ENCODE measurements at places on chromosomes 1 and 21.

- H3K4me3 ChIP-seq, result no peak overlapping the region
- DNase-seq, result no peak
- no peaks in the 10 kb centered on the region for H3K36me3 ChIP-seq
- H3K27ac ChIP-seq, result no peak overlapping the region
Observed at GRCh38 chr1:168427051-168427450, 116.7 kb downstream of the XCL2 start.

- H3K4me3 ChIP-seq, result no peak overlapping the region
- no peaks in the 10 kb centered on the region for H3K4me1 ChIP-seq
- peaks cover 4% of the 10 kb centered on the region for H3K36me3 ChIP-seq
- no peak for DNase-seq
- H3K27ac ChIP-seq, result no peak overlapping the region
Observed at GRCh38 chr1:166258017-166258416, 91.2 kb upstream of the FAM78B start.

DNA sequence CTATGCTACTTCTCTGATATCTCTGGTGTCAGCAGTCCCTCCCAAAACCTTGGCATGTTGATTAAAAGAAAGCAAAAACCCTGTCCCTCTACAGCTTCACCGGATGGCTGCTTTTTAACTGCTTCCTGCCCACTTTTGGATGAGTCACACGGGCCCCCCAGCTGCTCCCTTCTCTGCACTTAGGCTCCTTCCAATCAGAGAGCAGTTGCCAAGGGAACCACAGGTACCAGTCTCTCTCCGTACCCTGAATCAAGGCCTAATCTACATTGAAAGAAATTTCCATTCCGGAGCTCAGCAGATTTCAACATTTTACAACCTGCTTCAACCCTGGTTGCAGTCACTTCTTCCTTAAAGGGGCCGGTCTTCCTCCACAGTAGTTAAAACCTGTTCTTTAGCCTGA is 70.6 kb upstream of the GJB5 start:
- DNase-seq, result no peak
- H3K4me3 ChIP-seq, result no peak overlapping the region
- H3K27me3 ChIP-seq, result peaks cover 63% of the 10 kb centered on the region
- H3K27ac ChIP-seq, result no peak overlapping the region
- peaks cover 10% of the 10 kb centered on the region for H3K4me1 ChIP-seq

GRCh38 chr21:36437745-36438128 is 42.2 kb downstream of the CLDN14 start:
- no peaks in the 10 kb centered on the region for H3K4me1 ChIP-seq
- H3K36me3 ChIP-seq, result no peaks in the 10 kb centered on the region
- no peak overlapping the region for H3K27ac ChIP-seq
- no peak for DNase-seq

DNA sequence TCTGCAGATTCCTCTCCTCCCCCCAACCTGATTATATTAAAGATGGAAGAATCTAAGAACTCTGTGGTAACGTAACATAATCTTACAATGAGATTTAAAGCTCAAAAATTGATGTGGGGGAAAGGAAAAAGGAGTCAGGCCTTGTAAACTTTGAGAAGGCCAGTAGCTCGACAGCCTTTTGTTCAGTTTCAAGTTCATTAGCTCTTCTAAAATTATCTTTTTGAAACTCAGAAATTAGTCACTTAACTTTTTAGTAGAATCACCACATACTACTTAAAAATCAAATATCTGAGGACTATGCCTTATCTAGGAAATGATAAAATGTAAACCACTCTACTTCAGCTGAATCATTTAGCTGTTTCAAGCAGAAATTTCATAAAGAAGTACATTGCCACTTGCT is 996.2 kb downstream of the AMY1C start:
- no peak overlapping the region for H3K4me3 ChIP-seq
- no peaks in the 10 kb centered on the region for H3K27me3 ChIP-seq
- no peak for DNase-seq
- no peaks in the 10 kb centered on the region for H3K4me1 ChIP-seq

GRCh38 chr1:24705260-24706073 is 39.8 kb upstream of the CLIC4 start:
- H3K4me3 ChIP-seq, result no peak overlapping the region
- H3K4me1 ChIP-seq, result peaks cover 14% of the 10 kb centered on the region

GRCh38 chr1:45891087-45891486 is 87.7 kb downstream of the MAST2 start:
- H3K36me3 ChIP-seq, result no peaks in the 10 kb centered on the region
- H3K27ac ChIP-seq, result no peak overlapping the region
- H3K4me1 ChIP-seq, result peaks cover 5% of the 10 kb centered on the region
- DNase-seq, result no peak
- H3K27me3 ChIP-seq, result no peaks in the 10 kb centered on the region
- H3K4me3 ChIP-seq, result no peak overlapping the region

DNA sequence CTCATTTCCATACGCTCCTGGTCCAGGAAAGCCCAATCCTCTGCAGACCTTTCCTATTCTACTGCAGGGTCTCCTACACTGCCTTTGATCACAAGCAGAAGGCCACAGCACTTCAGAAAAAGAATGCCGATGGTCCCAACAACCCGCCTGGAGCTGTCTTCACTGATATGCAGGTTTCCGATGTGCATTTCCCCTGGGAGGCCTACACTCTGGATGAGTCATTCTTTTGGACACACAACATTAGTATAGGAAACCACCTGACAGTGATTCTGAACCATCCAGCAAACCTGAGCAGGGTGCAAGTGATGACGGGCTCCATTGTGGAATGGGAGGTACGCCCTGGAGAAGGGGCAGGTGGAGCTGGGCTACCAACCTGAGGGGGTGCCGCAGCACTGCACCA is 15.0 kb downstream of the PCAT6 start:
- H3K27ac ChIP-seq, result no peak overlapping the region
- DNase-seq, result no peak

DNA sequence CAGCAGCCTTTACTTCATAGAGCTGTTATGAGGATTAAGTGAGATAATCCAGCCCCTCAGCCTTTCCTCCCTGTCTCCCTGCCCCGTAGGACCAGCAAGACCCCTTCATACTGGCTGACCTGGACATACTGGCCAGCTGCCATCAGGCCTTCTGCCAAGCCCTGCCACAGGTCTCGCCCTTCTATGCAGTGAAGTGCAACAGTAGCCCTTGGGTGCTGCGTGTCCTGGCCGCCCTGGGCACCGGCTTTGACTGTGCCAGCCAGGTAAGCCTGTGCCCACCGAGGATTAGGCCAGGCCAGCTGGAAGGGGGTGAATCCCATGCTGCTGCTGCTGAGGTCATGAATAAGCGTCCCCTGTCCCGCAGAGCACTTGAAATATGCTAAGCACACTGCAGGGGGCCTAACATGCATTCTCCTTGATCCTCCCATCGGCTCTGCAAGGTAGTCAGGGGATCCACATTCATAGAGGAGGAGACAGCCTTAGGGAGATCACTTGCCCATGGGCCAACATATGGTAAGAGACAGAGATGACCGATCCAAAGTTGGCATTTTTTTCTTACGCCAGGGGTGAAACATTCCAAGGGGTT is 73.3 kb upstream of the TINAGL1 start:
- H3K27me3 ChIP-seq, result peaks cover 54% of the 10 kb centered on the region
- H3K4me3 ChIP-seq, result no peak overlapping the region
- DNase-seq, result no peak
- peaks cover 12% of the 10 kb centered on the region for H3K4me1 ChIP-seq
- peaks cover 2% of the 10 kb centered on the region for H3K36me3 ChIP-seq

- no peaks in the 10 kb centered on the region for H3K4me1 ChIP-seq
- H3K27me3 ChIP-seq, result no peaks in the 10 kb centered on the region
- DNase-seq, result no peak
- peaks cover 2% of the 10 kb centered on the region for H3K36me3 ChIP-seq
- no peak overlapping the region for H3K4me3 ChIP-seq
Observed at GRCh38 chr1:206532368-206532767, 25.0 kb downstream of the RASSF5 start.

GRCh38 chr1:213414911-213415310 is 363.9 kb downstream of the RPS6KC1 start:
- H3K4me1 ChIP-seq, result no peaks in the 10 kb centered on the region
- peaks cover 41% of the 10 kb centered on the region for H3K27me3 ChIP-seq
- no peak for DNase-seq
- H3K27ac ChIP-seq, result no peak overlapping the region
- no peak overlapping the region for H3K4me3 ChIP-seq

DNA sequence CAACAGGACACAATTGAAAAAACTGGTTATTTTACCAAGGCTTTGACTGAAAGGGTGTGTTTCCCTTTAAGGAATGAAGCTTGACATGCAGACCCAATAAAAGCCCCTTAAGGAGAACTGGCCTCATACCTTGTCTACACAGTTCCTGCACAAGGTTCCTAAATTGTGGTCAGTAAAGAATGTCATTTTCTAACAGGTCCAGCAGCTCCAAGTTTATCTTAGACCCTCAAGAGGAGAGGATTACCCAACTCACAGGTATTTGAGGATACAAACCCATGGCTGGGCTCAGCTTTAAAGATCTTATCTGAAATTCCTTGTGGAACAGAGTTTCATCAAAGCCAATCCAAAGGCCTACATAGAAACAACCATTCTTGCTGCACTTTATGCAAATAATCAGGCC is 31.4 kb upstream of the CBR3 start:
- H3K4me3 ChIP-seq, result no peak overlapping the region
- H3K36me3 ChIP-seq, result peaks cover 2% of the 10 kb centered on the region
- peaks cover 64% of the 10 kb centered on the region for H3K27me3 ChIP-seq
- H3K27ac ChIP-seq, result no peak overlapping the region

GRCh38 chr1:154862907-154863306 is 7.2 kb downstream of the KCNN3 start:
- H3K27ac ChIP-seq, result no peak overlapping the region
- peaks cover 88% of the 10 kb centered on the region for H3K27me3 ChIP-seq
- H3K4me1 ChIP-seq, result peaks cover 19% of the 10 kb centered on the region

GRCh38 chr1:198500096-198500495 is 40.4 kb downstream of the ATP6V1G3 start:
- H3K27ac ChIP-seq, result no peak overlapping the region
- H3K36me3 ChIP-seq, result no peaks in the 10 kb centered on the region
- H3K4me1 ChIP-seq, result peaks cover 15% of the 10 kb centered on the region

DNA sequence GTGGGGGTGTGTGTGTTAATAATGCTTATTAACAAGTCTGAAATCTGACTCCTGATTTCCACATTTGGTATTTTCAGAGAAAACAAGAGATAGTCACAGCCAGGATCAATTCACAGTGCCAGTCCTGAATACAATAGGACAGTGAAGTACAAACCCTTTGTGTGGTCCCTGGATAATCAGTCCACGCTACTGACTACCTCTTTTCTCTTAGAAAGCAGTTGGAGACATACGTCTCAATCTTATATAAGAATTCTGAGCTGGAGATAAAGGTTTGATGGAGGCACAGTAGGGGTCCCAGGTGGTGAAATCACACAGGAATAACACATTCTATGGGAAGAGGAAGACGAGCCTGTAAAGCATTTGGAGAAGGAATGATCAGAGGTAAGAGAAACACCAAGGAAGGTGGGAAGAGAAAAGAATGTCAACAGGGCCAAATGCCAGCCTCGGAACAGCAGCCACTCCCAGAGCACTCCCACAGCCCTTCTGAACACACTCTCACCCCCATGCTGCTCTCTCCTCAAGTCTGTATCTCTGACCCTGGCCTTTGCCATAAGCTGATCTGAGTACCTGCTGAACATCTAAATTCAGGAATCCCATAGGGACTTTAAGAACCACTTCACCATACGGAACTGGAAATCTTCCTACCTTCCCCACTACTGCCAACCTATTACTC is 48.6 kb downstream of the TRAF5 start:
- peaks cover 40% of the 10 kb centered on the region for H3K36me3 ChIP-seq
- DNase-seq, result no peak
- no peaks in the 10 kb centered on the region for H3K27me3 ChIP-seq
- H3K4me1 ChIP-seq, result no peaks in the 10 kb centered on the region
- H3K27ac ChIP-seq, result peak overlapping the region; percentile 41

GRCh38 chr1:113012149-113012548 is 56.2 kb upstream of the SLC16A1 start:
- no peak overlapping the region for H3K4me3 ChIP-seq
- no peak overlapping the region for H3K27ac ChIP-seq
- no peaks in the 10 kb centered on the region for H3K4me1 ChIP-seq
- no peaks in the 10 kb centered on the region for H3K27me3 ChIP-seq

GRCh38 chr21:15421441-15421881 is 308.3 kb upstream of the USP25 start:
- DNase-seq, result no peak
- no peaks in the 10 kb centered on the region for H3K36me3 ChIP-seq
- no peaks in the 10 kb centered on the region for H3K27me3 ChIP-seq
- H3K27ac ChIP-seq, result no peak overlapping the region
- no peak overlapping the region for H3K4me3 ChIP-seq
- no peaks in the 10 kb centered on the region for H3K4me1 ChIP-seq

GRCh38 chr1:46492269-46492853 is 2.7 kb downstream of the DMBX1 start:
- H3K4me1 ChIP-seq, result peaks cover 22% of the 10 kb centered on the region
- H3K27me3 ChIP-seq, result peaks cover 88% of the 10 kb centered on the region
- no peak overlapping the region for H3K4me3 ChIP-seq
- no peak overlapping the region for H3K27ac ChIP-seq

DNA sequence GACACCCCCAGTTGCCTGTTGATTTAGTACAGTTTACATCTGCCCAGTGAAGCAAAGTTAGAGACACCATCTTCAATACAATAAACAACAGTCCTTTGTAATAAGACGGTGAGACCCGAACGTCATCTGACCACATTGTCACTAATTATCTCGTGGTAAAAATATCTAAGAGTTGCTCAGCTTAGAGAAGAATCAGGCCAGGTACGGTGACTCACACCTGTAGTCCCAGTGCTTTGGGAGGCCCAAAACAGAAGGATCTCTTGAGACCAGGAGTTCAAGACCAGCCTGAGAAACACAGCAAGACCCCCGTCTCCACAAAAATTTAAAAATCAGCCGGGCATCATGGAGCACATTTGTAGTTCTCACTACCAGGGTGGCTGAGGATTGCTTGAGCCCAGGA is 53.5 kb downstream of the CD34 start:
- peaks cover 60% of the 10 kb centered on the region for H3K4me1 ChIP-seq
- H3K27ac ChIP-seq, result no peak overlapping the region
- peaks cover 24% of the 10 kb centered on the region for H3K36me3 ChIP-seq
- H3K4me3 ChIP-seq, result no peak overlapping the region
- no peaks in the 10 kb centered on the region for H3K27me3 ChIP-seq

DNA sequence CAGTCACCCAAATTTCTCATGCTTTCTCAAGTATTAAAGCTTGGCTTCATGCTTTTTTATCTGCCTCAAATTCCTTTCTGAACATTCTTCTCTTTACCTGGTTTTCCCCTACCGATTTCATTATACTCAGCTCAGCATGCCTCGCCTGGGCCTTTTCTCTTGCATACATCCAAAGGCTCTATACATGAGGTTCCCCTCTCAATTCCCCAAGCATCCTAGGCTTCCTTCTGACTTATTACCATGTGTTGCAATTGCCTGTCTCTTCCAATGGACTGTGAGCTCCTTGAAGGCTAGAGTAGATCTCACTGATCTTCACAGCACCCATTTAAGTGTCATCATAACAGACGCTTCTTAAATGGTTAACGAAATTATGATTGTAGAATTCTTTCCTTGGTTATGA is 24.1 kb upstream of the CYP4A22 start:
- no peak overlapping the region for H3K4me3 ChIP-seq
- no peak overlapping the region for H3K27ac ChIP-seq
- peaks cover 35% of the 10 kb centered on the region for H3K27me3 ChIP-seq
- no peaks in the 10 kb centered on the region for H3K4me1 ChIP-seq
- no peak for DNase-seq

Data from central memory CD8-positive, alpha-beta T cell (primary cell).